ENCODE measurements at places on chromosomes 11 and 22.

- DNase-seq, result no peak
Measured at GRCh38 chr11:64235437-64236161, 1.2 kb downstream of the VEGFB start.

- DNase-seq, result no peak
Measured at GRCh38 chr11:24457985-24458384, 38.9 kb upstream of the LUZP2 start.

DNA sequence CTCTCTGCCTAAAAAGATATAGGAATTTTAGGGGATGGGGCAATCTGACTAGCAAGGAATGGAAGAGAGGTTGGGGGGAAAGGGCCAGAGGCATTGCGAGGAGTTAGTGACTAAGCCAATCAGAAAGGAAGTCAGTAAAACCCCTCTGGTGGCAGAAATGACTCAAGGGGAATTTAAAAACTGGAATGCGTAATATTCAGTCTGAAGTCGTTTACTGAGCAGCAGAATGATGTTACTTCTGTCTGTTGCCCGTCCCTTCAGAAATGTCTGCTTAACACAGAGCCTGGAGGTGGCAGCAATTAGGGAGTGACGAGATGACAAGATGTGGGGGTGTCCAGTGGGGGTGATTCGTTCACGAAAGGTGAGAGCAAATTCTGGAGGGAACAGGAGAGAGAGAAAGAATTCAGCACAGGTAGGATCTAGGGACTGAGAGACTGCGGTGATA, 107.7 kb upstream of the CLMP start:
- peak; percentile 24 for DNase-seq

GRCh38 chr11:45391168-45391850, 105.2 kb upstream of the SYT13 start:
- DNase-seq, result no peak

DNA sequence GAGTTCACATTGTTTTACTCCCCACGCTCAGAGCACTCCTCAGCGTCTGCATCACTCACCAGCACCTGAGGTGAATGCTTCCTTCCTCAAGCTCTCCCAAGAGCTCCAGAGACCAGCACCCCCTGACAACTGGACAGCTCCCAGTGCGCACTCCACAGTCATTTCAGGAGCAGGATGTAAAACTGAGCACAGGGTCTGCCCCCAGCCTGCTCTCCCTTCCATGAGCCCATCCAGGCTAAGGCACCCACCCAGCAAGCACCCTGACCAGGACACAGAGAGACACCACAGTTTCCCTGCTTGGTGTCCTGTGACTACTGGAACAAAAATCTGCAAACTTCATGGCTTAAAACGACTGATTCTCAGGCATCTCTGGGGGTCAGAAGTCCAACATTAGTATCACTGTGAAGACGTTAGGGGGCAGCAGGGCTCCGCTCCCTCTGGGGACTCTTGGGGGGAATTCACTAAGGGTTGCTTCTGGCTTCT, 3.3 kb downstream of the SCGB1D2 start:
- no peak for DNase-seq

GRCh38 chr22:36541831-36542411, 13.0 kb upstream of the EIF3D start:
- peak; percentile 95 for DNase-seq

DNA sequence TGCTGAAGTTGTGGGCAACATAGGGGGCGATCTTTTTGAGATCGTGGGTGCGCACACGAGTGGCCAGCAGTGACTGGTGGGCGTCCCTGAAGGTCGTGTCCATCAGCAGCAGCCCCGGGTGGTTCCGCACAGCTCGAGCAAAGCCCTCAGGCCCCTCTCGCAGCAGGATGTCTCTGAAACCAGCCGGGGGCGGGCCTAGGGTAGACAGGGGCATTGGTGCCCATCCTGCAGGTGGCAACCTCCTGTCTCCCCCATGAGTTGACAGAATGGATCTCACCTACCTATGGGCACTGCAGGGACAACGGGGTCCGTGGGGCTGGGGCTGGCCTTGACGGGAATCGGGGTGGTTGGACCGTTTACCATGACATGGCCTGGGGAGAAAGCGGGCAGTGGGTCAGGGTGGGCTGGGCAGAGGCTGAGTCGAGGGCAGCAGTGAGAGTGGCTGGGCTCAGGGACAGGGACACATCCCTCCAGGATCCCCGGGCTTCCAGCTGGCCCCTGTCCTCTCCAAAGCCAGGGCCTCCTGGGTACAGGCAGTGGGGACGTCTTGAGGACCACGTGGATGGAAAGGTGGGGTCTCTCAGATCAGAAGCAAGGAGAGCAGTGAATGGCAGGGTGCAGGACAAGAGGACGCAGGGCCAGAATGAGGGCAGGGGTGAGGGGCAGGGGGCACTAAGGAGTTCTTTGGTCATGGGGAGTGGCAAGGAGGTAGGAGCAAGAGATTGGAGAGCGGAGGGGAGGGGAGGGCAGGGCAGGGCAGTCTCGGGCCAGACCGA, 4.2 kb upstream of the LRFN4 start:
- no peak for DNase-seq
